ENCODE measurements at places on chromosomes 13 and 19.

GRCh38 chr13:98797456-98797855, 45.0 kb upstream of the SLC15A1 start:
- no peak for DNase-seq

DNA sequence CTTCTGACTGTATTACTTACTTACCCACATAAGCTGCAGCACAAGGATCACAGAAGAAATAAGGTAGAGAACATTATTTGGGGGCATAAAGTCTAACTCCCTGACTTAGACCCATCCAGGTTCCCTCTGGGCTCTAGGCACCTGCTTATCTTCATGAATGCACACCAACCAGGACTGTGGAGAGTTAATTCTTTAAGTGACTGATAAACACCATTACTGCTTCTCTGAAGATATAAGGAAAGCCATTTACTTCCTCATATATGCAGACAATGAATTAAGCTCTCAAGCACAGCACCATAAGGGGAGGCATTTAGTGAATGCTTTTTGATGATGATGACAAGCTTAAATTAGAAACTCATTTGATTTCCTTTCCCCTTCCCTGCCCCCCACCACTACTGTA, 22.5 kb downstream of the OBI1 start:
- no peak for DNase-seq

- no peak for DNase-seq
These were observed 661.0 kb upstream of the MIR17HG start for GRCh38 chr13:90686442-90686841.

GRCh38 chr13:96342852-96343465, 253.1 kb downstream of the HS6ST3 start:
- DNase-seq: no peak

DNA sequence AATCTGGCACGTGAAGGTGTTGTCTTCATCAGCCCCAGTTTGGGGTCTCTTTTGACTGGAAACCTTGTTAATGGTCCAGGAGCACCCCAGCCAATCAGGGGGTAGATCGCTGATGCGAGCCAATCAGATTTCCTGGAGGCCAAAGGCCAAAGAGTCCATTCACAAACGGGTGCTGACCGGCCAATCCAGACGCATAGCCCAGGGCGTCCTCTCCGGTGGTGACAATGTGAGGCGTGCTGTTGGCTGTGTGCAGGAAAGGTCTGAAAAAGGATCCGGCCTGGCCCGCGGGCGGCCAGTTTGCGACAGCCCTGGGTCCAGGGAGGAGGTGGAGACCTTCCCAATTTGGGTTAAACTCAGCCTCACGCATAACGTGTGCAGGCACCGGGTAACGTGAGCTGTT, 3.1 kb downstream of the MAST3 start:
- DNase-seq: no peak

GRCh38 chr13:105960326-105960725, 575.1 kb downstream of the EFNB2 start:
- no peak for DNase-seq

GRCh38 chr19:46345157-46345556, 1.7 kb upstream of the PPP5C start:
- no peak for DNase-seq

GRCh38 chr19:58001895-58002369, 688 bp downstream of the ZNF606 start:
- no peak for DNase-seq

DNA sequence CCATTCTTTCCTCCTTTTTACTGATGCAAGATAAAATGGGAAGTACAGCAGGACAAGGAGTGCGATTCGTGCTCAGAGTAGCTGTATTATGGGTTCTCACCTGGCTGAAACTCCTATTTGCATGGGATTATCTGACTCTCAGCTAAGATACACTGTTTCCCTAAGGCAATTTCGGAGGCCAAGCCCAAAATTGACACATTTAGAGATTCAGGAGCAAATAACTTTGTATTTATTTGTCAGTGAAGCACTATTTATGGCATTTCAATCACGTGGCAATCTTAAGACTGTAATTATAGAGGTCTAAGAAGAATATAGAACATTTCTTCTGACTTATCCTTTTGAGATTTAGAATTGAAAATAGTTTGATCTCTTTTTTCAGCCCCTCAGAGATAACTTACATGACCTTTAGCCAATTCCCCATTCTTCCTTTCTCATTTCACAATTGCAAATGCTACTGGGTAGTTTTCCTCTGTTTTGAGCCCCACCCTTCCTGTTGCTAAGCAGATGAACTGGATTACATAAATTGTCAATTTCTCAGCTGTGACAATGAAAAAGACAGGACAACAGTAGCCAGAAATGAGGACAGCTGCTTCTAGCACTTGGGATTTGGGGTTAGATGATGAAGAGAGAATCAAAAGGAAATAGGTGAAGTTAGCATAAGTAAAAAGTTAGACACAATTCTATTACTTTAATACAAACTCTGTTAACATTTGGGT, 122.7 kb upstream of the FRY start:
- no peak for DNase-seq

- peak; percentile 25 for DNase-seq
These were observed 20.4 kb downstream of the RBM26 start for GRCh38 chr13:79385694-79386093.

GRCh38 chr13:110344320-110344719, 37.2 kb downstream of the COL4A2 start:
- DNase-seq: no peak

- DNase-seq: no peak
These were observed 113.2 kb downstream of the HSPH1 start for GRCh38 chr13:31048521-31048920.

DNA sequence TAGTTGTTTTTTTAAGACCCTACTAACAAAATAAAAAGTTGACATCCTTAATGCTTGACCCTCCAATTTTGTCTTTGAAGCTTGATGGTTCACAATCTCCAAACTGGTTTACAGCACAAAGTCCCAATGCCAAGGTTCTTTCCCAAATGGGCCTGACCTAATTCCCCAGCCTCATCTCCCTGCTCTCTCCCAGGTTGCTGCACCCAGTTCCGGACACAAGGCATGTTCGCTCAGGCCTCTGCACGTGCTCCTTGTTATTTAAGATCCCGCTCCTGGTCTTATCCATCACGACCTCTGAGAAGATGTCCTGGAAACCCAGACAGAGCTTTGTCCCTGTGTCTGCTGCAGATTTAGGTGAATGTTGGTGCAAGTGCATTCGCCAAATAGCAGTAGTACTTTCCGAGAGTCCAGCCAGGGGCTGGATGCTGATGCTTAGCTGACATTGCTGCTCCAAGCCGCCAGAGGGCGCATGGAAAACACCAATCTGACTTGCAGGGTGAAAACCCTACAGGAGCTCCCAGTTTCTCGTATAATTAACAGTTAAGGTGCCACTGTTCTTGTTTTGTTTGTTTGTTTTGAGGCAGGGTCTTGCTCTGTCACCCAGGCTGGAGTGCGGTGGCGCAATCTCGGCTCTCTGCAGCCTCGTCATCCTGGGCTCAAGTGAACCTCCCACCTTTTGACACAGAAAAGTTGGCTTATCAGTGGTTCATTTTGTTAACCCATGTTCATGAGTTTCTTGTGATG, 18.5 kb downstream of the LYPD3 start:
- DNase-seq: peak; percentile 80

All from activated naive CD4-positive, alpha-beta T cell treated with Interleukin-2 at 50 U/mL for 16 hours (primary cell).